NCI-H1436 treated with DMSO at 0.1 percent for 48 hours (cell line): ENCODE measurements at places on chromosomes 1 and 21.

- DNase-seq, result no peak
Measured at GRCh38 chr1:203143641-203144040, 16.1 kb downstream of the ADORA1 start.

DNA sequence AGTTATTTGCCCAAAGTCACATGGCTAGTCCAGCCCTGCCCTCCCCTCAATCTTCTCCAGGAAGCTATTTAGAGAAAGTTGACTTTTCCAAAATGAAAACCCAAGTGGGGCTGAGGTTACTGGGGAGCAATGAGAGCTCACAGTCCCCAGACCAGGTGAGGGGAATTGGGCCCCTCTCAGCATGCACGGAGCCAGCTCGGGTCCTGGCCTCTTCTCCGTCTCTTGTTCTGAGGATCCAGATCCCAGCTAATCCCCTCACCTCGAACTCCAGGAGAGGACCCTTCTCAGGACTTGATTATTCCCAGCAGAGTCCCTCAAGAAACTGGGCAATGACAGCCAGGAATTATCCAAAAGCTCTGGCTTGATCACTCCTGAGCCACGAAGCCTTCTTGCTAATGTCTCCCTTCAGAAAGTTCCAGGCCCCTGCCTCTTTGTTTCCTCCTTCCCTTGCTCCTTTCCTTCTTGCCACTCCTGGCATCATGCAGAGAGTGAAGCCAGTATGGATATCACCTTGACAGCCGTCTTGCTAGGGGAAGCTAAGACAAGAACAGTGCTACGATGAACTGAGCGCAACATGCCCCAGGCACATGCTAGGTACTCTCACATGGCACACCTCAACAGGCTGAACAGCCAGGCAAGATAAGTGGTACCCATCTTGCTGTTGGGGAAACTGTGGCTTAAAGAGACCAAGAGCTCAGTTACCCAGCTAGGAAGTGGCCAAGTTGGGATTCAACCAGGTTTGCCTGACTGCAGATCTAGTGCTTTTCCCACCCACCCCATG, 51.9 kb downstream of the KLHDC7A start:
- DNase-seq, result no peak

DNA sequence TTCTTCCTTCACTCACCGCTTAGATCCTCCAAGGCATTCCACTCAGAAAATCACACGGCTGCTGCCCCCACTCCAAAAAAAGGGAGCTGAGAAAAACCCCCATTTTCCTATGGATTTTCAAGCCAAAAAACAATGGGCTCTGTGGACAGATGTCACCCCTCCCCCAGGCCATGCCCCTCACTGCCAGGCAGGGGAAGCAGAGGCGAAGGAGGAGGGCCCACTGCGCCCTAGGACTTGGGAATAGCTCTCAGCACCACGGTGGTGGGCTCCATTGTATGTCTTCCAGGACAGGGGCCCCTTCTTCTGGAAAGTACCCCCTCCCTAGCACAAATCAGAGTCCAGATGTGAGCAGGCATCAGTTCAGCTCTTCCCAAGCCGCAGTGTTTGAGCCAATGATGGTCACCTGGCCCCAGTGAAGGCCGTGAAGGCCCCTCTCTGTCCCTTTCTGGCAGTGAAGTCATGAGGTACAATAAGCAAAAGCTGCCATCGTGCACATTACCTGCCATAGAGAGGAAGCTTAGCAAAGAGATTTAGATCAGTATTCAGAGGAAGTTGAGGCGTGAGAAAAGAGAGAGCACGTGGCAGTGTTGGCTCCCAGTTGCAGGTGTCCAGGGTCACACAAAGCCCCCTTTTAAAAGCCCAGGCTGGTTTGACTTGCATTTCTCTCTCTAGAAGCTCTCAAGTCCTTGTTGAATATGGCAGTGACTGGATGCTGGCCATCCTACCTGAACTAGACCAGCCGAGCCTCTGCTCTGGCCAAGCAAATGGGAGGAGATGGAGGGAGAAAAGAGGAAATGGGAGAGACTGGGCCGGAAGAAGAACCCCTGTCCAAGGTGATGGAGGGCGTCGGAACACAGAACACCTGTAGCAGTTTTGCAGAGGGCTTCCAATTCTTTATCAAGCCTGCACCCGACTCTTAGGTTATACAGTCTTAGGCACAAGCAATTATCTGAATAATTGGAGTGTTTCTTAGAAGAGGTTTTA, 149.0 kb downstream of the TOMM20 start:
- DNase-seq, result no peak

GRCh38 chr1:76543495-76543894, 323.8 kb upstream of the ST6GALNAC5 start:
- no peak for DNase-seq

DNA sequence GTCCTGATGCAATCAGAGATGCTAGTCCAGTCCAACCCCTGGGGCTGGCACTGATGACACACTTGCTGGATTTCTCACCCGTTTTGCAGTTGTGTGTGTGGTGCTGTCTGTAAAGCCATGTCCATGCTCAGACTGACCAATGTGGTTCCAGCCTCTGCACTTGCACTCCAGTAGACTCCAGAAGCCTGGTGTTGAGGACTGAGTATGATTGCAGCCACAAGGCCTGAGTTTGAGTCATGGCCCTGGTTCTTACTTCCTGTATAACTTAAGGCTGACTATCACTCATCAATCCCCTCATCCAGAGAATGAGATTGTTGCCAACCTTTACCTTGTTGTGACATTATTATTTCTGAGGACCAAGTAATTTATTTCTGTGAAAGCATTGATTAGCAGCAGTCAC, 34.8 kb upstream of the IKBKE start:
- DNase-seq, result no peak

- DNase-seq, result no peak
Measured at GRCh38 chr1:19632211-19632610, 11.9 kb upstream of the NBL1 start.

- DNase-seq, result no peak
Measured at GRCh38 chr1:165886983-165887382, 59.6 kb downstream of the UCK2 start.

DNA sequence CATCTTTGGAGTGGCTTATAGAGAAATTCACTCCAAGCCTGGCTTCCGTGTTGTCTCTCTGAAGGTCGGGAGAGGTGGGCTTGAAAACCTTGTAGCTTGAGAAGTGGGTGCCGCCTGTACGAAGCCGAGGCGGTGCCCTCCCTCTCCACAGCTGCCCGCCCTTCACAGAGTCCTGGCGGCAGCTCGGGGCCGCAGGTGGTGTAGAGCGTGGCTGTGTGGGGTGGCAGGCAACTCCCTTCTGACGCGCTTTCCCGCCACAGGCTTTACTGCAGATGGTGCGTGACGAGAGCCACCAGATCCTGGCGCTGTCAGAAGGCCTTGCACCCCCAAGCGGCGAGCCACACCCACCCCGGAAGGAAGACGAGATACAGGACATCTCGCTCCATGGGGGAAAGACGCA, 33.1 kb upstream of the DIP2A start:
- no peak for DNase-seq

GRCh38 chr1:44557778-44558177, 116.5 kb downstream of the TMEM53 start:
- no peak for DNase-seq

DNA sequence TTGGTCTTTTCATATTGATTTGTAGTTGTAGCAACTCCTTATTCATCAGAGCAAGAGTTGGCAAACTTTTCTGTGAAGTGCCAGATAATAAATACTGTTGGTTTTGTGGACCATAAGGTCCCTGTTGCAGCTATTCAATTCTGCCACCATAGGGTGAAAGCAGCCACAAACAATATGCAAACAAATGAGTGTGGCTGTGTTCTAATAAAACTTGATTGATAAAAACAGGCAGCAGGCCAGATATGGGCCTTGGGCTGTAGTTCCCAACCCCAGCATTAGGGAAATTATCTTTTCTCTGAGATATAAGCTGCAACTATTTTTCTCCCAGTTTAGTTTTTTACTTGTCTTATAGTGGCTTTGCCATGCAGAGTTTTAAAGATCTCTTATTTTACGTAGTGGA, 469.2 kb downstream of the SMYD3 start:
- DNase-seq, result no peak

- no peak for DNase-seq
Measured at GRCh38 chr1:85911742-85912141, 203.5 kb upstream of the ZNHIT6 start.

DNA sequence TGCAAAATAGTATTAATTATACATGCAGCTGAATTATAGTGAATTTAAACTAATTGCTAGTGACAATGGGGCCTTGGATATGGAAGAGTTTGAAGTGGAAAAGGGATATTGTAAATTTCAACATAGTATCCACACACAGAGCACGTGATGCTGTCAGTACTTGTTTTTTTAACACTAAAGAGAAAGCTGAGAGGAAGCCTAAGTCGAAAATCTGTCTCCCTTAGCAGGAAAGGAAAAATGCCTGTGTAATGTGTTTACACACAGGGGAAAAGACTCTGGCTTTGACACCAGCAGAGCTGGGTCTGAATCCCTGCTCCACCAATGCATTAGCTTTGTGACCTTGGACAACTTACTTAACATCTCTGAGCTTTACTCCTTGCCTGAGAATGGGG, 42.6 kb downstream of the PCSK9 start:
- no peak for DNase-seq

DNA sequence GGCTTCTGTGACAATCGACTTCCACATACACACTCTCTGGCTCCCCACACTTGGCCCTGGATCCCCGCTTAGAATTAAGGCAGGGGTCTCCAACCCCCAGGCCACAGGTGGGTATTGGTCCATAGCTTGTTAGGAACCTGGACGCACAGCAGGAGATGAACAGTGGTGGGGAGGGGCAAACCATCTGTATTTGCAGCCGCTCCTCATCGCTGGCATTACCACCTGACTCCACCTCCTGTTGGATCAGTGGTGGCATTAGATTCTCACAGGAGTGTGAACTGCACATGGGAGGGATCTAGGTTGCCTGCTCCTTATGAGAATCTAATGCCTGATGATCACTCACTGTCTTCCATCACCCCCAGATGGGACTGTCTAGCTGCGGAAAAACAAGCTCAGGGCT, 16.0 kb downstream of the TRIM62 start:
- DNase-seq, result no peak

DNA sequence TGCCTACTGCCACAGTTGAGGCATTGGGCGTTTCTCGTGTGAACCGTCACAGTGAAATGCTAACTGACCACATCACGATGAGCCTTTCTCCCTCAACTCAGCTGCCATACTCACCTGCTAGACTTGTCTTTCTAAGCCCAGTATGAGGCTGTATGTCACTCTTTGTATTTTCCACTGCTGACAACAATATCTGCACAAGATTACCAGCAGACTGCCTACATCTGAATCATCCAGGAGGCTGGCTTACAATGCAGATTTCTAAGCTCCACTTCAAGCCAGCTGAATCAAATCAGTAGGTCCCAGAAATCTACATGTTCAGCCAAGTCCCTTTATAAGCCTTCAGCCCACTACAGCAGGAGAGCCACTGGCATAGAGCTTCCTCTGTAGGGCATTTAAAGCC, 355.0 kb upstream of the DUSP10 start:
- DNase-seq, result no peak

GRCh38 chr21:26397545-26397944, 175.5 kb downstream of the CYYR1 start:
- no peak for DNase-seq

- DNase-seq, result no peak
Measured at GRCh38 chr1:231192620-231193163, 30.8 kb downstream of the TRIM67 start.

- DNase-seq, result no peak
Measured at GRCh38 chr1:18411820-18412641, 68.7 kb upstream of the KLHDC7A start.

- DNase-seq, result no peak
Measured at GRCh38 chr1:78559680-78560079, 60.6 kb upstream of the IFI44L start.

DNA sequence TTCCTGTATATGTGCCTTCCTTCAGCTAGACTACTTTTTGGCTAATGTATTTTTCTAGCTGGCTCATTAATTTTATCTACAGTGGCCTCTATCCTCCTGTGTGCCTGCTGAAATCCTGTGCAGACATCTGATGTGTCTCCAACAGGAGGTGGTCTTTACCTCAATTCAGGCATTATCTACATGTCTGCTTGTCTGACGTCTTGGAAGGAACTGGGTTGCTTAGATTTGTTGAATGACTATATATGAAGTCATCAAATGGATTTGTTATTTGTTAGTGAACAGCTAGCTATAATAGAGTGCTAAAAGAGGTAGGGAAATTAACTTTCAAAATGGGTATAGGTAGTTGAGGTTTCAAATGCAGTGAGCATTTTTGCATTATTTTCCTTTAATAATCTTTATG, 6.7 kb downstream of the RPL5 start:
- DNase-seq, result no peak

DNA sequence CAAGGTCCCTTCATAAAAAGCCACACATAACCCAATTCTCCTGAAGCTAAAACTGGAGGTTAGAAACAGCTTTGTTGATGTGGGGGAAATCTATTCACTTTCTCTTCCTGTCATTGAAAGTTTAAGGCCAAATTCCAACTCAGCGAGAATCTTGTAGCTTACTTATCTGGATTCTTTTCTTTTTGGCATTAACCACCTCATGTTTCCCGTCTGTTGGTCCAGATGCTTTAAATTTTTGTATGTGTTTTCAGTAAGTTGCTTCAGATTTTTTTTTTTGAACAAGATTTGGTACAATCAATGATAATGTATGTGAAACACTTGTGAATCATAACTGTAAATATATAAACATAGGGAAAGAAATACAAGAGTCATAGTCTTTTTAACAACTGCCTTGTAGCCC, 33.7 kb upstream of the NEK7 start:
- no peak for DNase-seq

DNA sequence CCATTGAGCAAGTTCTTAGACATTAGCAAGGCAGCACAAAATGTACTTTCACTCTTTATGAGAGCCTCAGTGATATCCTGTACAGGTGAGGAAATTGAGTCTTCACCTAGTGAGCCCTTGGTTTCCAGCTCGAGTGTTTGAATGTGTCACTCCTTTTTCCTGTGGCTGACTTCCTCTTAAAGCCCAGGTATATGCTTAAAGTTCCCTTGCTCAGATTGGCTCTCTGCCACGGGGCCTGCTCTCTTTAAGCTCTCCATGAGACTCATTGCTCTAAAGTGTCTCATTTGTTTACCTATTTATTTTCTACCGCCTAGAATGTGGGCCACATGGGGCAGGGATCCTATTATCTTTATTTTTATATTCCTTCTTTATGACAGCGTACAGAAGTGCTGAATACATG, 324.9 kb downstream of the SIPA1L2 start:
- DNase-seq, result peak; percentile 40

GRCh38 chr21:18041012-18041411, 203.6 kb upstream of the CHODL start:
- peak; percentile 7 for DNase-seq

DNA sequence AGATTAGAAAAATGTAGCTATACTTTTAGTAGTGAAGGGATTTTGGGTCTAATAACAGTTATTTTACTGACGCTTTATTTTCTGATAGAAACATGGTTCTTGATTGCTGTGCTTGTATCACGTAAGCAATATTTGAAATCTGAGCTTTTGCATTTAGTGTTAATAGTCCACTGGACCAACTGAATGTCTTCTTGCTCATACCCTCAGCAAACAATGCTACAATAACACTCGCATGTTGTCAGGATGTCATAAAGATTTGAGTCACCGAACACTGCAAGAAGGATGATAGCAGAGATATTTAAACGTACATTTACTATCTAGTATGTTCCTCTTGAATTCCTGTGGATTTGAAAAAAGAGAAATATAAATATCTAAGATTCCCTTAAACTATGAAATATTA, 7.5 kb downstream of the DYRK1A start:
- DNase-seq, result no peak

- no peak for DNase-seq
Measured at GRCh38 chr21:45988366-45989347, 7.1 kb downstream of the COL6A1 start.
